ENCODE measurements at places on chromosomes 7 and 10.
A peak's percentile ranks its signal among the peaks of the same experiment; 100 is the strongest.

DNA sequence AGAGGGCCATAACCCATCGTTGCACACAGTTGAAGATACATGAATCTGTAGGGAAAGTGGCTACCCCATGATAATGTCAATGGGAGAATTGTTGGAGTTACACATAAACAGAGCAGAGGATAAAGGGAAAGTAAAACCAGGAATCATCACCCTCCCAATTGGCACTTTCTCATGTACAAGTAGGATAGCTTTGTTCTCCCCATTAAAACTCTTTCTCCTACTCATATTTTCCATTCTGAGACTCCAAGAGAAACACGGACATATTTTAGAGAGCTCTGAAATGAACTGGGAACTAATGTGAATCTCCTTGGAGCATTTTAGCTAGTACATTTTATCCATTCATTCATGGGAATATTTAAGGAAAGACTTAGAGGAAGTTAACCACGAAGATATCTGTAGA is 17.2 kb upstream of the LRRC17 start:
- DNase-seq, result no peak

DNA sequence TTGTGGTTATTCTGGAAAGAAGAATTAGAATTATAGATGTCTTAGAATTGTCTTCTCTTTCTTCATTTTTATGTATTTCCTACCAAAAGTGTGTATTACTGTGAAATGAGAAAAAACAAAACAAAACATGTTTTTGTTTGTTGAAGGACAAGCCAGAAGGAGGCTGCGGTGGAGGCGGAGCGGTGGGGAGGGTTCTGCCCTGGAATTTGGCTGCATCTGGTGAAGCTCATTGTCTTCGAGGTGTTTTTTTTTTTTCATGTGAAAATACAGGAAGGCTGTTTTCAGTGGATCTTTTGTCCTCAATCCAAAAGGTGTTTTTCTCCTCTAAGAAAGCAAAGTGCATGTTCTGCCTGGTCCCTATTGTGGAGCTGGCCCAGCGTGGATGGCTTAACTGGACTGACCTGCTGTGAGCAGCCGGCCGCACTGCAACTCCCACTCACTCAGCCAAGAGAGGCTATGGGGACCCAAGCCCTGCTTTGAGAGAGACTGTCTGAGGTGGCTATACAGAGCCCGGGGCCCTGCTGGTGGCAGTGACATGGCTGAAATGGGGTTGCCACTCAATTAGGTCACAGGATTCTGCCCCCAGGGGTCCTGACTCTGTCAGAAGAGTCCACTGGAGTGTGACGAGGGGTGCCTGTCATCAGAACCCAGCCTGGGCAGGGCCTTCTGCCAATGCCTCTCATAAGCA is 184.9 kb upstream of the MKI67 start:
- no peak for DNase-seq

GRCh38 chr10:46286991-46287693 is at the start of gene ANTXRL:
Gene ANTXRL, plus strand, starts transcription at chr10:46286997. Its CDS starts 266 bp downstream, at chr10:46287263.
- DNase-seq, result no peak

GRCh38 chr7:151491859-151492258 is 27.8 kb downstream of the RHEB start:
- no peak for DNase-seq

DNA sequence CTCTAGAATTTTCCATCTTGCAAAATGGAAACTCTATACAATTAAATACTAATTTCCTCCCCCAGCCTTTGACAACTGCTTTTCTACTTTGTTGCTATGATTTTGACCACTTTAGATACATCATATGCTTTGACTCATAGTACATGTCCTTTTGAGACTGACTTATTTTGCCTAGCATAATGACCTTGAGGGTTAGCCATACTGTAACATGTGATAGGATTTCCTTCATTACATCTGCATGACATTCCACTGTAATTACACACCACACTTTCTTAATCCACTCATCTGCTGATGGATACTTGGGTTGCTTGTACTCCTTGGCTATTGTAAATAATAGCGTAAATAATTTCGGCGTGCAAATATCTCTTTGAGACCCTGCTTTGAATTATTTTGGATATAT is 127.7 kb downstream of the JAZF1 start:
- no peak for DNase-seq

DNA sequence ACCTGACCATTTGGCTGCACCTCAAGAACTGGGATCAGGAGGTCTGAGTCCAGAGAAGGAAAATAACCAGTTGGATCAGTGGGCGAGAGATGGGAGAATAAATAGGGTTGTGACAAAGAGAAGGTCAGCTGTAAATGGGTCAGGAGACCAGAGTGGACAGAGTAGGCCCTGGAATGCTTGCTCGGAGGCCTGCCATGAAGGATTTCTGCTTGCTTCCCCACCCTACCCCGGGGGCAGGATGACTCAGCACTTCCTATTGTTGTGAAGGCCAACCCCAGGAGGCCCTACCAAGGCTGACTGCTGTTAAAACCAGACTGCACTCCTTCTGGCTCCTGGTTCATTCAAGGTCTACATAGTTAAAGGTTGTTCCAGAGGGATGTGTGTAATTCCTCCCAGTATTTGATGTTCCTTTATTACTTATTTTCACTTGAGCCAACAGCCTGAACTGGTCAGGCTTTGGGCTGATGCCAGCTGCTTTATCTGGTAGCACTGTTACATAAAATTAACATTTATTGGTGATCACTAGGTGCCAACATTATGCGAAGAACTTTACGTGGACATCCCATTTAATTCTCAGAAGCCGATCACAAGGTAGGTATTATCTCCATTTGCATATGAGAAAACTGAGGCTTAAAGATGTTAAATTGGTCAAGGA is 27.3 kb upstream of the IFRD1 start:
- no peak for DNase-seq

DNA sequence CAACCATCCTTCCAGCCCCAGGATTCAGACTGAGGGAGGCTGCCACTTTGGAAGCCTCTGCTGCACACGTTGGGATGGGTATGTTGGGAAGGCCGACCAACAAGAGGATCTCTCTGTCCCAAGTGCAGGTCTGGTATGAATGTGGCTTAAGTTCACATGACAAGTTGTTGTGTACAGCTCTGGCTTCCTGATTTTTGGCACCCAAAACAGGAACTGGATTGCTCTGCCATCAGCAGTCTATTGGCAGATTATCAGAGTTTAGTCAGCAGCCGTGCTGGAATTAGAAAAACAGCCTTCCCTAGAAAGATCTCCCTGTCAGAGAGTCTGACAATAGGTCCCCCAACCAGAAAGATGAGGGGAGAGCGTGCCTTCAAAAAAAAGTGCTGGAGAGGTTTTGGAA is 66.9 kb downstream of the GOLGA7B start:
- no peak for DNase-seq

DNA sequence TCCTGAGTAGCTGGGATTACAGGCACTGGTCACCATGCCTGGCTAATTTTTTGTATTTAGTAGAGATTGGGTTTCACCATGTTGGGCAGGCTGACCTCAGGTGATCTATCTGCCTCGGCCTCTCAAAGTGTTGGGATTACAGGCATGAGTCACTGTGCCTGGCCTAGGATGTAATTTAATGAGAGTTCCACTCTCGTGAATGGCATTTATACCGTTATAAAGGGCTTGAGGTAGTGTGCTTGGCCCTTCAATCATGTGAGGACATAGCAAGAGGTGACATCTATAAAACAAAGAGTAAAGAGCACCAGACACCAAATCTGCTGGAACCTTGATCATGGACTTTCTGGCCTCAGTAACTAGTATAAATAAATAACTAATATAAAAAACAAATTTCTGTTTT is 93.5 kb upstream of the PPP1R9A start:
- no peak for DNase-seq

DNA sequence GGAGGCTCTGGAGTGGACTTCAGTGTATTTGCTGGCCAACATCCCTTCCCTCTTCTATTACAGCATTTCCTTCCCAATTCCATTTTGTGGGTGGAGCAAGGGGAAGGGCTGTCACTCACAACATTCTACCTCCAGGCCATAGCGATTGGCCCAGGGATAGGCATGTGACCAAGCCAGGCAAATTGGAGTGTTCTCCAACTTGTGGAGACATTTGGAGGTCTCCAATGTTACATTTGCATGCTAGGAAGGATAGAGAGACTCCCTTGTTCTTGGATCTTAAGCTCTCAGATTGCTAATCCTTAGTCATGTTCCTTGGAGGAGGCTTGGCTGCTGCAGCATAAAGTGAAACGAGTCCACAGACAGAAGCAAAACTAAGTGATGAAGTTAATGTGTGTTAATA is 95.6 kb upstream of the KIF5B start:
- DNase-seq, result no peak

- no peak for DNase-seq
Measured at GRCh38 chr10:114957122-114957521, 19.1 kb downstream of the TRUB1 start.

DNA sequence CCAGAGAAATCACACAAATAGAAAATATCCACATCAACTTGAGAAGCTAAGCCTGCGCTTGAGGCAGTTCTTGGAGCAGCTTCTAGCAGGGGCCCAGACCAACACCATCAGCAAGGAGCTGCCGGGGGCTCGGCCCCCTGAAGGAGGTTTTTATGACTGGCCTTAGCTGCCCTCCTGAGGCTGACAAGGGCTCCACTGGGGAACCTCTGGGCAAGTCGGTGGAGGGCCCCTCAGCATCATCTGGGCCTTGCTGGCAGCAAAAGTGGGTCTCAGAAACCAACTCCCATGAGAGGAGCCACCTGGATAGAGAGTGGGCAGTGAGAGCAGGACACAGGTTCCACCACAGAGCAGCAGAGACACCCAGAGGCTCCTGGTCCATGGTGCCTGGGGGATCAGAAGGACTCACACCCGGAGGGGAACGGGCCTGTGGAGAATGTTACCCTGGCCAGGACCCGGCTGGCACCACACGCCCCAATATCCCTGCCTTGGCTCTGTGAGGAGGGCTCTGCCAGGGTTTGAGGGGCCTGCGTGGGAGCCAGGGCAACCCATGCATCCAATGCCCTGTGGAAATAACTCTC is 55.9 kb downstream of the NEUROG3 start:
- no peak for DNase-seq

DNA sequence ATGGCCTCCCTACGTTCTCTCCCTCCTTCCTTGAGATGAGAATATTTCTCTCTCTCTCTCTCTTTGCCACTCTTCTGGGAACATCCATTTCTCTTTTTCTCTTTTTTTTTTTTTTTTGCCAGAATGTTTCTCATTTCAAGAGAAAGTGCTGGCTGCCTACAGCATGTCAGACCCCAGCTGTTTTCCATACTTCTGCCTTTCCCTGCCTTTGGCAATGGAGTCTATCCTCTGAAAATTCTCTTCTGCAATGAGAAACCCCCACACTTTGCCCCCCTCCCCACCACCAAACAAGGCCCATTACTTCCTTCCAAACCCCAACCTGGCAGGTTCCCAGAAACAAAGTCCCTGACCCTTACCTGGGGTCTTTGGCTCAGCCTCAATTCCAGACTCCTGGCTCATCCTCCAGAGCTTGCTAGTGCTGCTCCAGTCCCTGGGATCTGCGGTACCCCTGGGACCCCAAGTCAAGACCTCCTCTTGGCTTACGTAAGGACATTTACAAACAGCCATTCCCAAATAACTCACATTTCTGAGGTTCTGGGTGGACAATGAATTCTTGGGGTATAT is 17.4 kb upstream of the CCL26 start:
- no peak for DNase-seq

DNA sequence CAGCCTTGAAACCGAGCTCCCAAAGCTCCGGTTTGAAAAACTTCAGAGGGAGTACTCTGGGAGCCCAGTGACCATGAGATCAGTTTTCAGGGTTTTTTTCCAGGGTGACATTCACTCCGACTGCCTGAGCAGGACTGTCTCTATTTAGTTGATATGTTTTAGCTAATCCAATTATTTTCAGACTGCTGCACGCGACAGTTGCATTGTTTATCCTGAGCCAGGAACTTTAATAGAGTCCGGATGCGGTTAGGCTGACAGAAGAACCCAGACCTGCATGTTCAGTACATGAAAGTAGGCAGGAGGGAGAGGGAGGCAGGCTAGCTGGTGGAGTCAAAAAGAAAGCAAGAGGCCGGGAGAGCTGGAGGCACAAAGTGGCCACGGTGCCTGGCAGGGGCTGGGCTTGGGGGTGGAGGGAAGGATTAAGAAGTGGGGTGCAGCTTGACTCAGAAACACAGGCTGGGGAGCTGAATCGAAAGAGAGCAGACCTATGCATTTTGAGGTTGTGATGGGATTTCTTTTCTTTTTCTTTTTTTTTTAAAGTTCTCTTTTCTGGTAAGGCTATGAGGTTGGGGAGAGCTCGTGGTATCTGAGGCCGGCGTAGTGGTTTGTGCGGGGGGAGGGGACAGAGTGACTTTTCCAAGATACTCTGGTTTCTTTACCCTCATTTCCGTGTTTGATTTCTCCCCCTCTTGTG is 5.7 kb downstream of the GATA3 start:
- DNase-seq, result no peak

- DNase-seq, result no peak
Measured at GRCh38 chr10:8435186-8436055, 380.9 kb downstream of the GATA3 start.

GRCh38 chr10:72736828-72737220 is 44.9 kb downstream of the MCU start:
- no peak for DNase-seq

DNA sequence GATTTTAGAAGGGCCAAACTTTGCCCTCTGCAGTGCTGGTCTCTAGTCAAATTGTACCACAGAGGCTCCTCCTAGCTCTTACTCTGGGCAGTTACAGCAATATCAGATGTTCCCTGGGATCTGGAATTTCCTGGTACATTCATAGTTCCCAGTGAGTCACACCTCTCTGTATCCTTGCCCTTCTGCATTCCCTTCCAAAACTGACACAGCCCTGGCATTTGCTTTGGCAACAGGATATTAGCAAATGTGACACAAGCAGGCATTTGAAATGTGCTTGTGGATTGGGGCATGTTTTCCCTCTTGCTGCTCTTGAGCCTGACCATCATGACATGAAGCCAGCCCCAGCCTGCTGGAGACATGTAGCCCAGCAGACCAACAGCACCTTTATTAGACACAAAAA is 284.7 kb upstream of the AKR1E2 start:
- no peak for DNase-seq

DNA sequence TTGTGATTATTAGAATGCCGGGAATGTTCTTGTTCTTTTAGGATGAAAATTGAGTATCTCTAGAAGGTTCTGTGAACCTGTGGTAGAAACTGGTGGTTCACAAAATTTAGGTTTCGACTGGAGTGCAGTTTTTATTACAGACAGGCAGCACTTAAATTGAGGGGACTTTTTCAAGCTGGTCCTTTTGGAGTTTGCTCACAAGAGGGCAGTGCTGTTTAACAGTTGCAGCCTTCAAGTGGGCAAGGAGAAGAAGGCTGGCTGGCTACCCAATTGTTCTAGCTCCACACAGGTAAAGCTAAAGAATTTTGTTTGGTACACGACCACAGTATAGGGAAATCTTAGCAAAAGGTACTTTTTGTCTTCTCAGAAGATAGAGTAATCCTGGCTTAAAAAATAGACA is 233.6 kb downstream of the SNX13 start:
- peak; percentile 19 for DNase-seq

GRCh38 chr10:122267849-122268737 is 3.0 kb upstream of the BTBD16 start:
- no peak for DNase-seq

GRCh38 chr10:82821043-82821442 is 946.0 kb downstream of the NRG3 start:
- DNase-seq, result no peak
